Stimulated activated CD4-positive, alpha-beta T cell treated with anti-CD3 and anti-CD28 coated beads, Interleukin-4, amount 100 ng/mL, for 1 hour (primary cell): ENCODE measurements at places on chromosomes 16 and 17.

GRCh38 chr16:88747588-88748301, 37.3 kb downstream of the PIEZO1 start:
- peak; percentile 25 for DNase-seq

- no peak for DNase-seq
Measured at GRCh38 chr17:15220785-15221184, 44.3 kb downstream of the PMP22 start.

DNA sequence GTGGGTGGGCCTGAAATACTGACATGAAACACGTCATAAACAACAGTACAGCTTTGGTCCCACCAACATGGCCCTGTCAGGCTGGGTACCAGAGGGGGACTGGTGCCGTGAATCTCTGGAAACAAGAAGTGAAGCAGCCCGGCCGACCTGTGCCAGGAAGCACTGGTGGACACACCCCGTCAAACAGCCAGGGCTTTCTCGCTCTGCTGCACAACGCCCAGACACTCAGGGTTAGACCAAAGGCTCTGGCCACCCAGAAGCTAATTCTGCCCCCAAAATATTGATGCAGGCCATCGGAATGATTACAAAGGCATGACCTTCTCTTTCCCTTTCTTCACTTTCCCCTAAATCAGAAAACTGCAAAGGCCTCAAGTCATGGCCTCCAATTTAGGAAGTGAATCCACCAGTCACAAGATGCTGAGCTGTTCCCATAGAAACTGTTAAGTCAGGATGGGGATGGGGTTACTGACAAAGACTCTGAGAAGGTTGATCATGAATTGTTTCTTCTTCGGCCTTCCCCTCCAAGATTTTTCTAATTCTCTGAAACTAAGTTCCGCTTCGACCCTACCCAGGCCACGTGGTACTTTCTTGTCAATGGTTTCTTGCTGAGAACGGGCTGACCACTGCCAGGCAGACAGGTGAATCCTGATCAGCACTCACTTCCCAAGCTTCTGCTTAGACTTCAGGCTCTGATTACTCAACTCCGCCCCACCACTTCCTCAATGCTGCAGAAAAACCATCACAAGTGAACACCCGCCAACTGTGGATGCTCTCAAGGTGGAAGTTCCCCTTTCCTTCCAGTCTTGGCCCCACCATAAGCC, 6.7 kb downstream of the PITPNA start:
- no peak for DNase-seq

DNA sequence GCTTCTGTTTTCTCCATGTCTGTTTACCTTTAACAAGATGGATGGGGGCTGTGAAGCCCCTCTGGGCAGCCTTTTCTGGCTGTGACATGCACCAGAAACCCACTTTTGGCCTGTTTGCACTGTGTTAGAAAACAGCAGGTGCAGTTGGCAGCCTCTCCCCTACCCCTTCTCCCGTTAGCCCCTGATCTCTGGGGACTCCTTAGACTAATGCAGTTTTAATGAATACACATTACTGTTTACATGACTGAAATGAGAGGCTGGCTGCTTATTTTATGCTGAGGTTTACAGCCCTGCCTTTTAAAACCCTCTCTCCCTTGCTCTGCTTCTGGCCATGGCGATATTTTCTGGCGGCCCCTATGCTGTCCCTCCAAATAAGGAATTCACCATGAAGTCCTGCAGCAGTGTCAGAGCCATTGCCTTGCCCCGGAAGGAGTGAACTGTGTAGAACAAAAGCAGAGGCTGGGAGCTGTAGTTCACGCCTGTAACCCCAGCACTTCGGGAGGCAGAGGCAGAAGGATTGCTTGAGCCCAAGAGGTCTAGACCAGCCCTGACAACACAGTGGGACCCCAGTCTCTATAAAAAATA, 79.3 kb downstream of the PRKCB start:
- DNase-seq = no peak

- DNase-seq = peak; percentile 14
Measured at GRCh38 chr17:39822051-39822451, 42.1 kb downstream of the IKZF3 start.
